ENCODE measurements at places on chromosomes 12 and 14. TPM values are rescaled to one million over a fixed set of nuclear protein-coding genes. Genes with fewer than 3 reads are reported as not detected.

The LTB4R gene
- 71.2 TPM for total RNA-seq

DNA sequence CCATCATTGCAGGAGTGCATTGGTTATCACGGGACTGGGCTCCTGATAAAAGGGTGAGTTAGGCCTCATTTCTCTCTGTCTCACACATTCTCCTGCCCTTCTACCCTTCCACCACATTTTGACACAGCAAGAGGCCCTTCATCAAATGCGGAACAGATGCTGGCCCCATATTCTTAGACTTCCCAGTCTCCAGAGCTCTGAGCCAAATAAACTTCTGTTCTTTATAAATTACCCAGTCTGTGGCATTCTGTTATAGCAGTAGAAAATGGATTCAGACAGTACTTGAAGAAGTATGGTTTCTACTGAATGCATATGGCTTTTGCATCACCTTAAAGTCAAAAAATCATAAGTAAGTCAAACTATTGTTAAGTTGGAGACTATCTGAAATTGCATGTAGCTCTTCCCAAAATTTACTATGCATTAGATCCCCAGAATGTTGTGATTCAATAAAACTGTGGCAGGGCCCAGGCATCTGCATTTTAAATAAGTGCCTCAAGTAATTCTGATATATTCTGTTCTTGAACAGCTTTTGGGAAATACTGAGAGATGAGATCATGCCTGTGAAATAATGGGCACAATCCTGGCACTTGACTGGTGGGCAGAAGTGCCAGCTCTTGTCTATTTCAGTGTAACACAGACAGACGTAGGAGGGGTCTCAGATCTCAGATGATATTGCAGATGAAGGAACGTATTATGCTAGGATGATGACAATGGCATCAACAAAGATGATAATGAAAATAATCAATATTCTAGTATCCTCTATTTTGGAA is 68.2 kb downstream of the E2F7 start:
- DNase-seq: no peak

The ACVRL1 gene
- total RNA-seq: 62.9 TPM

DNA sequence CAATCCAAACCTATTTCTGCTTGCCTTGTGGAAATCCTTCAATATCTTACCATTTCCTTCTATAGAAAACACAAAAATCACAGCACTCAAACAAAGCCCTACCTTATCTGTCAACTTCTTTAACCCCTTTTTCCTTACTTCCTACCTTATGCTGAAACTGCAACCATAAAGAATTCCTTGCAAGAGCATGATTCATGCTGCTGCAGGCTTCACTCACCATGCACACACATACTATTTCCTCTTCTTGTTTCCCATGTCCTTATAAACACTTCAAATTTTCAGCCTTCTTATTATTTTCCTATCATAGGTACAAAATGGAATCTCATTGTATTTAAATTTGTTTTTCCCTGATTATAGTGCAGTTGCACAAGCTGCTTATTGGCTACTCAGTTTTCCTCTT is 23.3 kb downstream of the LMNTD1 start:
- DNase-seq: no peak

DNA sequence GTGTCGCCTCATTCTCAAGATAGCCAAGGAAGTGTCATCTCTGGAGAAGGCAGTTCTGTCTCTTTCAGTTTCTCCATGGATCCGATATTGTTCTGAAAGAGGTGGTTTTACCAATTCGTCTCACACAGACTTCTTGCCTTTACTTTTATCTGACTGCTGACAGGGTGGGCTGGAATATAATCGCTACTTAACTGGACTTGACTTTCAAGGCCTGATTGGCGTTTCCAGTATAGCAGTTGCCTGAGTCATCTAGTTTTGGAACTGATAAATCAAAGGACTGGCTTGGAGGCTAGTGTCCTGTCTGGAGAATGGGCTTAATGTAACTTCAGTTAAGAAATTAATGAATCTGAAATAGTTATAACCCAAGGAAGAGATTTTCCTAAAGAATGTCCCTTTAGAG is 21.6 kb downstream of the PRKCH start:
- no peak for DNase-seq

DNA sequence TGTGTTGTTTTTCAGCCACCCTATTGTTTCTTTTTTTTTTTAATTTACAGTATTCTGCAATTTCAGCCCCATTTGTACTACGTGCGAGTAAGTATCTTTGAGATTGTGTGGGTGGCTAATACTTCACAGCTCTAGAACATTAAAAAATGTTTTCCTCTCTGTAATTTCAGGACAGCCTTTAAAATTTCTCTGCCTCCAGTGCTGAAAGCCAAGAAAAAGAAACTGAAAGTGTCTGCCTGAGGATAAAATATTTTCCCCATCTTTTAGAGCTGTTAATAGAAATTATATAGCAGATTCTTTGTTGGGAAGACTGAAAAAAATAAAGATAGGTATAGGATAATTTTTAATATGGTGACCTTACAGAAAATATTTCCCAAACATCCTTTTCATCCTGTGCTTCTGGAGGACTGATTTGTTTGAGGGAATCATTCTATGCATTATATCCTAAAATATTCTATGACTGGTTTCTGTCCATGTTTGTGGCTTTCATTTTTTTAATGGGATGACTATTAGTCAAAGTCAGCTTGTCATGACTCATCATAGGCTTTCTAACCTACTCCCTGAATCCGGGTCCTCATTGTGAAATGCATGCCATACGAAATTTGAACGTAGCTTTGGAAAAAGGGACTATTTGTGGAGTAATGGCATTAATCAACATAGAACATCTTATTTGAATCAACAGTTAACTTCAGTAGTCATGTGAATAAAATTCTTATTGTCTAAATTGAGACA is 10.8 kb upstream of the TCTN2 start:
- DNase-seq: no peak

GRCh38 chr14:75022655-75023054 is 19.9 kb downstream of the EIF2B2 start:
- DNase-seq: no peak

DNA sequence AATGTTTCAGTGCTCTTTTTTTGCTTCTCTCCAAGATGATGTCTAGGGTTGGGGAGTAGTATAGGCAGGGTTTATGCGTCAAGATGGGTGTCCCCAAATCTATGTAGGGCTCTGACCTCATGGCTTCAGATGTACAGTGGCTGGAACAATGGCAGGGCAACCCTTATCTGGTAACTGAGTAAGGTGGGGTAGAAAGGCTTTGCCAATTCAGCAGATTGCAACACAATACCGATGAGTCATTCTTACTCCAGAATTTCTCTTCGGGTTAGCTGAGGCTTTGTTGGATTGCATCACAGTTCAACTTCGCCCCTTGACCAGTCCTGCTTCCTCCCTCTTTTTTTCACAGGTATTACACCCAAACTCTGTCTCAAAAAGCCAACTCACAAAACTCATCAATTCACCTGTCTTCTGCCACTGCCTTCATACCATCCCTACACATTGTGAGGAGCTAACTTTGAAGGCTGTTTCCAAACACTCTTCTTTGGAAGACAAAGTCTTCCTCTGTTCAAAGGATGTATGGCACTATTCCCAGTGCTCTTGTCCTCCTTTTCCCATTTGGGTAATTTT is 190.2 kb upstream of the CNOT2 start:
- no peak for DNase-seq

The MRPL42 gene
- 63.8 TPM for total RNA-seq

DNA sequence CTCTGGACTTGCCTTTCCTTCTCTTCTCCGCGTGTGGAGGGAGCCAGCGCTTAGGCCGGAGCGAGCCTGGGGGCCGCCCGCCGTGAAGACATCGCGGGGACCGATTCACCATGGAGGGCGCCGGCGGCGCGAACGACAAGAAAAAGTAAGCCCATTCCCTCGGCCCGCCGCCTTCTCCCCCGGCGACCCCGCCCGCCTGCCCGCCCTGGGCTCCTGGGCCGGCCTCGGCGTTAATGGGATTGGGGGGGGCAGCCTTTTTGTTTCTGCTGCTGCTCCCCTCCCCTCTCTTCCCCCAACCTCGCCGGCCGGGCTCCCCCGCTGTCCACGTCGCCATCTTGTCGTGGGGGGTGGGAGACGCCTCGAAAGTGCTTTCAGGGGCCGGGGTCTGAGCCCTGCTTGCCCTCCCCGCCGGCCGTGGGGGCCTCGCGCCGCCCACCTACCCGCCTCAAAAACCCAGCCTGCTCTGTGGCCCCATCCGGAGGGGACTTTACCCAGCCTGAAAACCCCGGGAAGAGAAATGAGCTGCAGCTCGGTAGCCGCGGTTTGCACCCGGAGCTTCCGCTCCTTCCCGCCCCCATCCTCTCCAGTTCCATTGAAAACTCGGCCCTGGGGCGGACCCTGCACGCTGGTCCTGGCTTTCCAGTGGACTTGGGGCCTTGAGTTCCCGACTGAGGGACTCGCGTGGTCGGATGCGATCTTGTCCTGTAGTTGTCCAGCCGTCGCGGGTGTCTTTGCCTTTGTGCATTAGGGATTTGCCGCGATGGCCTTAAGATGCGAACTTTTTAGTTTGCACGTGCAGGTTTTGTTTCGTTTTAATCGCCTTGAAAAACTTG is 598 bp downstream of the HIF1A start:
- no peak for DNase-seq

- no peak for DNase-seq
Measured at GRCh38 chr14:93305725-93306418, 27.0 kb downstream of the BTBD7 start.

- no peak for DNase-seq
Measured at GRCh38 chr12:62722971-62723680, 211.8 kb downstream of the PPM1H start.

DNA sequence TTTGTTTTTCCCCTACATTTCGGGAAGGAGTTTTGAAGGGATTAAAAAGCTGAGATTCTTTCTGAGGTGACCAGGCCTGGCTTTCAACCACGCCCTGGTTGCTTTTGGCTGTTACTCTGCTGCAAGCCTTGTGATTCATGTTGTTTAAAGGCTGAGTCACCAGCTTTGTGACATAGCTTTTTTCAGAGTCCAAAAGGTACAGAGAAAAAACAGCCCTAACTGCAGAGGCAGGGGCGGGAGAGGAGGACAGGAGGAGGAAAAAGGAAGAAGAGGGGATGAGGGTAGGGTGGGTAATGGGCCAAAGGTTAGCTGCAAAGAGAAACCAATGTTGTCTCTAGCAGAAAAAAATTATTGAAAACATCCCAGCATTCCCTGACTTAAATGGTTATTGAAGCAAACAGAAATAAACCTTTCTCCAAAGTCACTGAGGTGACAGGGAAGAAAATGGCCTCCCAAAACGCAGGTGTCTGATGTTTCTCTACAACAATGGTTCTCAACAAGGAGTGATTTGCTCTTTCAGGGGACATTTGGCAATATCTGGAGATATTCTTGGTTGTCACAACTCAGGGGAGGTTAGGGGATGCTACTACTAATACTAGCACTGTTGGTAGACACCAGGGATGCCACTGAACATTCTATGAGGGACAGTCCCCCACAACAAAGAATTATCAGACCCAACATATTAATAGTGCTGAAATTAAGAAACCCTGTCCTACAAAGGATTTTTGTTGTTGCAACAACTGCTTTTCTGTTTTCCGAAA is 2.1 kb upstream of the UBC start:
- DNase-seq: peak; percentile 88

- DNase-seq: no peak
Measured at GRCh38 chr12:112796067-112796466, 4.5 kb downstream of the RPH3A start.

- DNase-seq: no peak
Measured at GRCh38 chr14:40119765-40120164, 687.5 kb upstream of the FBXO33 start.

The SMOC1 gene
- total RNA-seq: 1.3 TPM

DNA sequence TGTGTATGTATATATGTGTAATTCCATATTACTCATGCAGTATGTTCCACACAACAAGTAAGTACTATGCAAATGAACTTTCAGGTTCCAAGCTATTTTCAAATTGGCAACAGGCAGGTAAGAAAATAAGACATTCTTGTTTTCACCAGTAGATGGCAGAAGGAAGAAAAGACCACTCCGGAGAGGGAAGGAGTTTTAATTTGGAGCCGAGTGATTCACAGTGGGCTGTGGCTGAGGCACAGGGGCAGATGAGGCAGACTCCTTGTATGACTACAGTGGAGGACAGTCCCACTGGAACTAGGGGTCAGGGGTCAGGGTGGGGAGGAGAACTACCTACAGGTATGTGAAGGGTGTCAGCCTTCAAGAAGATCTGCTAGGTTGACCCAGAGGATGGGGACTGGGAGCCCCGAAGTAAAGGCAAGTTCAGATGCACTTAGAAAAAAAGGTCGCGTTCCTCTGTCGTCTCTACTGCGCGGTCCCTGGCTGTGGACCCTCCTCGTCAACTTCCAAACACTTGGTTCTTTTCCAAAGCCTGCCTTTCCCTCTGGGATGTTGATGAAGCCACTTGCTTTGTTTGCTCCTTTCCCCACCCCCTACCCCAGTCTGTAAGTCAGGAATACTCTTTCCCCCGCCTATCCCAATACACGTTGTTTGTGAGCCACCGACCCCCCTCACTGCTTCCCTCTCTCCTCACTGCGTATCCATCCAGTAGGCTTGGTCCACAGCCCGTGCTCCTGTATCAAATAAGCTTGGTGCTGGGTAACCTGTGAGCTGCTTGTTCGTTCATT is 24.1 kb downstream of the DDX47 start:
- no peak for DNase-seq

The TDP1 gene
- 16.9 TPM for total RNA-seq

The ALX1 gene
- total RNA-seq: not detected

GRCh38 chr14:69083181-69083580 is 69.7 kb downstream of the DCAF5 start:
- DNase-seq: no peak

DNA sequence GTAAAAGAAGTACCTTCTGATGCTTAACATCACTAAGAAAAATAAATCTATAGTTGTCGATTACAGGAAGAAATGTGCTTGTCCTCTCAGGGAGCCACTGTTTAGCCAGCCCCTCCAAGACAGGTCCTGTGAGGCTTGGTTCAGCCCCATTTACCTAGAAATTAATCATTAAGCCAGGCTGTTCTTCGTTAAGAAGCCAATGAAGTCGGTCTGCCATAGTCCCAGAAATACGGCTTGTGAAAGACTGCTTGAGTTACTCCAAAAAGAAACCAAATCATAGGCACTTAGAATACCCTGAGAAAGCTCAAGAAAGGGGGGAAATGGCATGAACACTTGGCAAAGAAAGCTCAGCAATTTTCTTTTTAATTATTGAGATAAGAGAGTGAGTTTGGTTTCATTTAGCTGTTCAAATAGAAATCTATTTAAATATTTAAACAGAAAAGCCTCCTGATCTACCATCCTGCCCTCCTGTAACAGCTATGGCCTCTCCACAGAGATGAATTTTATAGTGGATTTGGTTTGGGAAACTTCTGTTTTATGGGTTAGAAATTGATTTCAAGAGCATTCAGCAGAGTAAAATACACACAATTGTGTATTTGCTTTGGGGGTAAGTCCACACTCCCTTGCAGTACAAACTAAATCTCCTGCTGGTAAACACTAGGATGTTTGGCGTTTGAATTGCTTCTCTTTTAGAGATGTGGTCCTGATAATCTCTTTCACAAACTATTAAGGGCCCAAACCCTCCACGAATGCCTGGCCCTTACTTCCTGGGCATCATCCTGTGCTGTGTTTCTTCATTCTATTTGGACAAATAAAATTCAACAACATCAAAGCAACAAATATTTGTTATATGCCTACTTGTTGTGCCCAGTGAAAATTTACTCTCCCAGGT is 234.4 kb downstream of the SEC23A start:
- DNase-seq: no peak

- no peak for DNase-seq
Measured at GRCh38 chr14:101562659-101563351, 1.5 kb downstream of the DIO3 start.
